ENCODE measurements at places on chromosomes 12 and 14.

GRCh38 chr12:47590771-47591360, 115.0 kb downstream of the RPAP3 start:
- DNase-seq = no peak

GRCh38 chr14:53971521-53971920, 14.9 kb upstream of the BMP4 start:
- DNase-seq = no peak

DNA sequence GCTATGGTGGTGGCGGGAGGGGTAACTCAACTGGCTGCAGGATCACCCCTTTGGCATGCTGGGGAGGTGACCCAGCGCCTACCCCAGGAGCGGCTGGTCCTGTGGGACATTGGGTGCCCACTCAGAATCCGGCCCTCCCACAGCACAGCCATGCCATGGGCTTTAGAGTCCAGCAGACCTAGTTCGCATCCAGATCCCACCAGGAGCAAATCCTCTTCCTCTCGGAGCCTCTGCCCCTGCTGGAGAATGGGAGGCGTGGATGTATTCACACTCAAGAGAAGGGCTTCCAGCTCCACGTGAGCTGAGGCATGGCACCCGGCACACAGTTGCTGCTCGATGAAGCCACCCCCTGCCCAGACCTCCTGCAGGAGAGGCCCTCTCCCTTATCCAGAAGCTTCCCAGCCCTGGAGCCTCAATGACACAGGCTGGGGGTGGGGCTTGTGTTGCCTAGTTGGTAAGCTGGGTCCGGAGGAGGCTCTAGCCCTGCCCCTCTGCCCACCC, 17.7 kb downstream of the FAM222A start:
- no peak for DNase-seq

GRCh38 chr14:75727124-75727523, 66.1 kb downstream of the TTLL5 start:
- no peak for DNase-seq

GRCh38 chr12:47269916-47270315, 190.2 kb upstream of the AMIGO2 start:
- DNase-seq = no peak

DNA sequence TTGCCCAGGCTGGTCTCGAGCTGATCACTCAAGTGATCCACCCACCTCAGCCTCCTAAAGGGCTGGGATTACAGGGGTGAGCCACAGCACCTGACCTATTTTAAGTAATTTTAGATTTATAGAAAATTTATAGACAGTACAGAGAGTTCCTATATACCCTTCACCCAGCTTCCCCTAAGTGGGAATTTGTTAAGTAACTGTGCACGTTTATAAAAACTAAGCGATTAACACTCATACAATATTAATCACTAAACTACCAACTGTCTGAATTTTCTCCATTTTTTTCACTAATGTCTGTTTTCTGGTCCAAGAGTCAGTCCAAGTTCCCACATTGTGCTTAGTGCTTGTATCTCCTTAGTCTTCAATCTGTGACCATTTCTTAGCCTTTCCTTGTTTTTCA, 5.5 kb downstream of the IL31 start:
- DNase-seq = no peak

DNA sequence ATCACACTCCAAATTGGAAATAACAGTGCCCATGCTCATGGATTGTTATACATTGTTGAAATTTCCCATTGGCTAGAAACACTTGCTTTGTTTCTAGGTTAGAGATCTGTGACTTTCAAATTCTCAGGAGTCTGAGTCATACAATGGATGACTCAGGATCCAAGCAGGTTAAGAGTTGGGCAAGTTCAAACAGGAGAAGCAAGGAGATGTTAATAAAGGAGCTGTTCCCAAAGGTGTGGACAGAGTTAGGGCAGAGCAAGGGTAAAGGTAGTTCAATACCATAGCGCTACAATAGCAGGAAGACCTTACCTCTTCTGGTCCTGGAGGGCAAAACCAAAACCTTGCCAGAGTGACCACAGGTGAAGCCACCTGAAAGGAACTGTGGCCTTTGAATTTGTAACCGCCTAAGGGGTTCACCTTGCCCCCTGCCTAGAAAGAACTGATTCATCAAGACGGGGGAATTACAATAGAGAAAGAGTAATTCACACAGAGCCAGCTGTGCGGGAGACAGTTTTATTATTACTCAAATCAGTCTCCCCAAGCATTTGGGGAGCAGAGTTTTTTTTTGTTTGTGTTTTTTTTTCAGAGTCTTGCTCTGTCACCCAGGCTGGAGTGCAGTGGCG, 4.2 kb upstream of the AMN1 start:
- DNase-seq = peak; percentile 22

DNA sequence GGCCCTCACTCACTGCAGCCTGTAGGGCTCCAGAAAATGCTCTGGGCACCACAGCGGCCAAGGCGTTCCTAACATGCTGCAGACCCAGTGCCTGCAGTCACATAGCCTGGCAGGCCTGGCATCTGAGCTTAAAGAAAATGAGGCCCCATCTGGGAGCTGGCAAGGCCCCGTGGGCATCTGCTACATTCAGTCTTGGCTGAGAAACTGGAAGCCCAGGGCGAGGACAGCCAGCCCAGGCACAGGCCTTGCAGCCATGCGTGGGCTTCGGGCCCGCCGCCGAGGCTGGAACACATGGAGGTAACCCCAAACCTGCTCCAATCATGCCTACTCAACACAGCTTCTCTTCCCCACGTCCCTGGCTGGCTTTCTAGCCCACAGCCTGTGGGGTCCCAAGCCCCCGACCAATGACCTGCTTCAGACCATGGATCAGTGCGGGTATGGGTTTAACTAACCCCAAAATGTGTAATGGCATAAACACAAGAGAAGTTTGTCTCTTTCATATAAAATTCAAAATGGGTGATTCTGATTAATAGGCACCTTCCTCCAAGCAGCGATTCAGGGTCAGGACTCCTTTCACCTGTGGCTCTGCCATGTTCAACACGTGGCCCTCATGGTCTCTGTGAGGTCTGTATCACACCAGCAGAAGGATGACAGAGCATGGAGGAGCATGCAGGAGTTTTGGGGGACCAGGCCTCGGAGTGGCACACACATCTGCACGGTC, 6.4 kb downstream of the NGB start:
- DNase-seq = no peak

- no peak for DNase-seq
Measured at GRCh38 chr14:102063808-102064429, 22.9 kb downstream of the HSP90AA1 start.

DNA sequence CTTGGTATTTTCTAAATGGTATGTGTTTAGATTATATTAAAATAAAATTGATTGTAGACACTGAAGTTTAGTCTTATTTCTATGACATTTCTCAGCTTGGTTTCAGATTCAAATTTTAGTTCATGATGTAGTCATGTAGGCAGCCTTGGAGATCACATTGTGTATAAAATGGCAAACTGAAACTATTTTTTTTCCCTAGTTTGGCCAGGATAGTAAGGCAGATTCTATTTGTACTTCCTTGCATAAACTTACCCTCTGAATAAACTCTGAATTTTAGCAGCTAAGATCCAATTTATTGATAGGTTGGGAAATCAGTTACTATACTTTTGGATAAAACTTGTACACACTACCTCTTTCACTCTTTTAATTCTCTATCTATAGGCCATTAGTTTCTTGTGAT, 30.4 kb downstream of the PAPOLA start:
- no peak for DNase-seq

GRCh38 chr14:21041676-21042433, at the start of gene RNASE7:
TSS of gene RNASE7 (plus strand) at chr14:21042362. CDS start at chr14:21042993, 631 bp downstream.
- DNase-seq = no peak

DNA sequence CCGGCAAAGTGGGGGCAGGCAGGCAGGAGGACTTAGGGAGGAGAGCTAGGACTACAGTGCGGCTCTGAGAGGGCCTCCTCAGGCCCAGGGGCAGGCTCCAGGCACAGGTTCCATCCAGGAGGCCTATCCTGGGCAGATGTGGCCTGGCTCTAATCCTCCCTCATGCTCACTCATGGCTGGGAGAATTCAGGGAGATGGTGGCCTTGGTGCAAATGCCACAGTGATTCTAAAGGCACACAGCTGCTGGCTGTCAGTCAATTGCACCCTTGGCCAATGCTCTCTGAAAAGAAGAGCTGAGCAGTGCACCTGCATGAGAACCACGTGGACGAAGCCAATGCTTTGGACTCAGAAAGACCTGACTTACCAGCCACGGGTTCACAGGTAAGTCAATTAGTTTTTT, 89.6 kb downstream of the C12orf75 start:
- DNase-seq = no peak
